ENCODE measurements at places on chromosomes 2 and 18.

- no peak for DNase-seq
These were observed 15.3 kb downstream of the WNT10A start for GRCh38 chr2:218895759-218896500.

DNA sequence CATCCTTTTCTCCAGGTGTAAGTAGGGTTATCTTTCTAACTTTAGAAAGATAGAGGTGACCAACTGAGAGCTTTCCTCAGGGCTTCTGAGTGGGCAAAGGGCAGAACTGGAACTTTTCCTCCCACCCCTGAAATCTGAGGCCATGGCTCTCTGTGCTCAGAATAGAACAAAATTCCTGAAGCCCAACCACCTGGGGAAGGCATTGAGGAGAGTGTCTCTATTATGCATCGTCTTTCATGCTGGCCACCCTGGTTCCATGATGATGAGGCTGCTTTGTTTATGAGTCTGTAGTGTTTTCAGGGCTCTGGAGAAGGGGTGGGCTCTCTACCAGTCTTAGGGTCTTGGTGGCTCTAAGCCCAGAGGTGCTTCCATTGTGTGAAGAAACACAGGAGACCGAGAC lies 30.7 kb upstream of the IL1R1 start:
- DNase-seq, result no peak

GRCh38 chr2:113233593-113234550 lies 44.8 kb downstream of the PAX8 start:
- no peak for DNase-seq

DNA sequence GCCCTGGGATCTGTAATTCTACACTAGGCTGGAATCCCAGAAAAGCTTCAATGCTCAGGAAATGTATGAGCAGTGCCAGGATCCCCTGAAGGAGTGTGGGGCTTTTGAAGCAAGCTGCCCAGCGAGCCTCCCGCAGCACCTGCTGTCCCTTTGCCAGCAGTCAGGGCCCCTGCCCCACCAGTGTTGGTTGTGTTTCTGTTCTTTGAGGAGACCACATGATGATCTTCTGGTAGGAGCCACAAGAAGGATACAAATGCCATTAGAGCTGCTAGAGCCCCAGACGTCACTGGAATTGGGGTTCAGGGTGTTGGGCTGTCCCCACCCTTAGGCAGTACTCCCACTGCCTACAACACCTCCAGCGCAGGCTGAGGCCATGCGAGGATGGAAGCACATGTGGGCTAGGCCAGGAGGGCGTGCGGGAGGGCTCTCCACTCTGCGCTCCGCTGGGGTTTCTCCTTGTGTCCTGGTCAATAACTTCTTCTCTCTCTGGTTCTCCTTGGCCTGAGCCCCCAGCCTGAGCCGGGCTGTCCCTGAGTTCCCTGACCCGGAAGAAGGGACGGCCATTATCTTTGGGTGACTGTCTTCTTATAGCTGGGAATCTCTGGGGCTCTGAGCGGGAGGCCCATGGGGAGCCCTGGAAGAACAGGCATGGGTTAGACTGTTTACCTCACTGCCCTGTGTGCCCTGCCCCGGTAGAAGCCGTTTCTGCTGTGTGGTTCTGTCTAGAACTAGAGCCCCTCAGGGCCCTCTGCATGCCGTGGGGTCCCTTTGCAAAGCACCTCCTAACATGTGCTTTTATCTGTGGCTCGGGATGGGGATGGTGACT lies 73.9 kb downstream of the LRRFIP1 start:
- DNase-seq, result no peak

DNA sequence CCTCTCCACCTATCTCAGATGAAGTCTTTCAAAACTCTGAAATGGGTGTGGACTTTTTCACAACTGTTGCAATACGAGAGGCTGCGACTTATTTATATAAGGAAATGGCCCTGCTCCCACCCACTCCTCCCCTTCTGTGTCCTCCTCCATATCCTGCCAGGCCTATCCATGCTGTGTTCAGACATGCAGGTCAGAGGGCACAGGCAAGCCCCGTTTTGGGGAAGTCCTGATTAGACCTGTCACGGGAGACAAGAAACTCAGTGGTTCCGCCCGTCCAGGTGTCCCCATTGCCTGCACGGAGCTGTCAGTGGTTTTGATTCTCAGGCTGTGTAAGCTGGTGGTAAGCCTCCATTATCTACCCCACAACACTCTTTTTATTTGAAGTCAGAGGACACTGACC lies 99.6 kb upstream of the MGAT5 start:
- no peak for DNase-seq

GRCh38 chr18:27008575-27008974 lies 143.1 kb upstream of the AQP4 start:
- no peak for DNase-seq

GRCh38 chr2:187320846-187321245 lies 127.2 kb downstream of the CALCRL start:
- no peak for DNase-seq

Data from frontal cortex (tissue), 4 donors.